ENCODE measurements at places on chromosomes 11 and 22.

- DNase-seq: no peak
These were observed 160.7 kb downstream of the METTL15 start for GRCh38 chr11:28268925-28269324.

GRCh38 chr11:102610200-102610599 is 14.9 kb downstream of the MMP20 start:
- no peak for DNase-seq

DNA sequence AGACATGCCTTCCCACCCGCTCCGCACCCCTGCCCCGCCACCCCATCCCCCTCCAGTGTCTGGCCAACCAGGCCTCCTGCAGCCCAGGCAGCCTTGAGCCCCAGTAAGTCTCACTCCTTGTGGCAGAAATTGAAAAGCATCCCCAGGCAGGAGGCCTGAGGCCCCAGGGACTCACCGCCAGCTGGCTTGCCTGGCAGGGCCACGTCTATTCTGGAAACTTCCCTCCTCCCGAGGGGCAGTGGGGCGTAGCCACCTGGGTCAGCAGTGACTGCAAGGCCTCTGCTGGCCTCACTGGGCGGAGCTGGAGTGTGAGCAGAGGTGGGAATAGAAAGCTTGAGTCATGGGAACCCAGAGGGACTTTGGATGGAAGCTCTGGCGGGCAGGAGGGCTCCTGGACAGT is 26.3 kb downstream of the ANO1 start:
- no peak for DNase-seq

GRCh38 chr11:29405305-29405704 is 611.5 kb downstream of the KCNA4 start:
- DNase-seq: no peak

DNA sequence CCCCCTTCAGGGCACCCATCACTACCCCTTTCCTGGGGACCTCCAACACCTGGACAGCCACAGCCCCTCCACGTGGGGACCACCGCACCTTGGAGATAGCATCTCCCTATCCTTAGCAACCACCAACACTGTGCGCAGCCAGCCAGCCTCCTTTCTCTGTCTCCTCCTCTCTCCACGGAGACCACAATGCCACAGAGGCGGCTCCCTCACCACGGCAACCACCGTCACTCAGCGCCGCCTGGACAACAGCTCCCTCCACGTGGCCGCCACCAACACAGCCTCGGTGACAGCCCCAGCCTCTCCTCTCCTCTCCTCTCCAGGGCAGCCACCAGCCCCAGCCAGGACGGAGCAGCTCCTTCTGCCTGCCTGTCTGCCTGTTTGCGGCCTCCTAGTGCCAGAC is 10.5 kb downstream of the ELFN2 start:
- DNase-seq: no peak

DNA sequence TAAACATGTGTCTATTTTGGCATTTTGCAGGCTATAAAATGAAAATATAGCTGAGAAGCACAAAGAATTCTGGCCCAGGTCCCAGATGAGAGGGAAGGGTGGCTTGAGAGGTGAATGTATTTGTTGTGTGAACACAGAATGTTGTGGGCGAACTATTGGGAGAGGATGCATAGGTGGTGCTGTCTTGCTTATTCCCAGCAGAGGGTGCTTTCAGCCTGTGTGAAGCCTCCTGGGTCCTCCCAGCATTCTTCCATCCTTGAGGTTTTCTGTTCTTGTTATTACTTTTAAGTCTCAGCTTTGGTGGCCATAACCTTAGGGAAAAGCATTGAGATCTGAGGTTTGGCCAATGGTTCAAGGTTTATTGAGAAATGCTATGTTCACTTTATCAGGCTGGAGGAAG is 108.7 kb upstream of the SNX19 start:
- no peak for DNase-seq

GRCh38 chr11:63478896-63479295 is 12.1 kb downstream of the PLAAT5 start:
- peak; percentile 3 for DNase-seq

DNA sequence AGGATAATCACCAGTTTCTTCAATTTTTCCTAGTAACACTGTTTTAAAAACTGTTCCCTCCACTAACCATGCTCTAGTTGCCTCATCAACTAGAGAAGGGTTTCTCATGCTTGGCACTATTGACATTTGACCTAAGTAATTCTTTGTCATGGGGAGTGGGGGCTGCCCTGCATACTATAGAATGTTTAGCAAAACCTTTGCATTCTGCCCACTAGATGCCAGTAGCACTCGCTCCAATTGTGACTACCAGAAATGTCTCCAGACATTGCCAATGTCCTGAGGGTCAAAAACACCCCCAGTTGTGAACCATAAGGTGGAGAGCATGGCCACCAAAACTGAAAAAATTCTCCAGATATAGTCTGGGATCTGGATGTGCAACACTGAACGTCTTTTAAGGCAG is 27.6 kb upstream of the BMAL1 start:
- no peak for DNase-seq

DNA sequence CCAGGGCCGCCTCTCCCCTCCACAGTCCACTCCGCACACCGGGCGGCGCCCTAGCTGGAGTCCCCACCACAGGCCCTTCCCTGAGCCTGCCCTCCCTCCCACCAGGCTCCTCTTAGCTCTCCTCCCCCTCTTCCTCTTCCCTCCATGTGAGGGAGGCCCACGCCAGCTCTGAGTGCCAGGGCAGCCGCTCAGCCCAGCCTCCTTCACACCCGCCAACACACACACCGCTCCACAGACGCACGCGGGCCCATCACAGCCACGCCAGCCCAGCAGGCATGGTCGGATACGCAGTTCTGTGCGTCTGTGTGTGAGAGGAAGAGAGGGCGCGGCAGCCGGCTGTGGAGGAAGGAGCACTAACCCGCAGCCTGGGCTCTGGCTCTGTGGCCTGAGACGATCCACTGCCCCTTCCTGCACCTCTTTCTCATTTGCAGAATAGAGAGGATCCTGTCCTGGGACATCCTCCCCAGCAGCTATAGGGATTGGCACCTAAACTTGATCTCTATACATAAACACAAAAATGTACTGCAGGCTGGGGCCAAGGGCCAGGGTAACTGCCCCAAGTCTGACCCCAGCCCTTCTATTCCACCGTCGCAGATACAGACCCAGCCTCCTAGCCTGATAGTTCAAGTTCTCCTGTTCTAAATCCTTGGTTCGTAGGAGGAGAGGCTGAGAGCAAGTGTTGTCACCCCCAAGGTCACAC is 3.5 kb downstream of the CHRM4 start:
- no peak for DNase-seq

- no peak for DNase-seq
These were observed 12.5 kb downstream of the APBB1 start for GRCh38 chr11:6406370-6406769.

DNA sequence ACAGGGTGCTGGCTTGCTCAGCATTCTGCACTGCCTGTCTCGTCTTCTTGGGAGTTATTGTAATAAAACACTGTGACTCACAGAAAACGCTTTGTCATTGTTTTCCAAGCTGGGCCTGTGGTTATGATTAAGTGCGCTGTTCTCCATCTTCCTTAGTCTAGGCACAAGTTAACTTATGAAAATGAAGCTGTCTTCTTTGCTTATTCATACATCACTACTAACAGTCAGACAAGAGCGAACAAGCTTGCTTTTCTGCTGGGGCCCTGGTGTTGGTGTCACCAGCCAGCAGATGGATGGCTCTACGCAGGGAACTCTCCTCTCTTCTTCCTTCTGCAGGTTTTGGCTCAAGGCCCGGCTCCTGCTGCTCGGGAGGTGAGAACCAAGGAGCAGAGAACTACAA is 380.1 kb upstream of the SYN3 start:
- peak; percentile 37 for DNase-seq

GRCh38 chr22:32999039-32999815 is 59.0 kb downstream of the SYN3 start:
- no peak for DNase-seq

- no peak for DNase-seq
These were observed 13.5 kb upstream of the LRP5 start for GRCh38 chr11:68298659-68299516.

DNA sequence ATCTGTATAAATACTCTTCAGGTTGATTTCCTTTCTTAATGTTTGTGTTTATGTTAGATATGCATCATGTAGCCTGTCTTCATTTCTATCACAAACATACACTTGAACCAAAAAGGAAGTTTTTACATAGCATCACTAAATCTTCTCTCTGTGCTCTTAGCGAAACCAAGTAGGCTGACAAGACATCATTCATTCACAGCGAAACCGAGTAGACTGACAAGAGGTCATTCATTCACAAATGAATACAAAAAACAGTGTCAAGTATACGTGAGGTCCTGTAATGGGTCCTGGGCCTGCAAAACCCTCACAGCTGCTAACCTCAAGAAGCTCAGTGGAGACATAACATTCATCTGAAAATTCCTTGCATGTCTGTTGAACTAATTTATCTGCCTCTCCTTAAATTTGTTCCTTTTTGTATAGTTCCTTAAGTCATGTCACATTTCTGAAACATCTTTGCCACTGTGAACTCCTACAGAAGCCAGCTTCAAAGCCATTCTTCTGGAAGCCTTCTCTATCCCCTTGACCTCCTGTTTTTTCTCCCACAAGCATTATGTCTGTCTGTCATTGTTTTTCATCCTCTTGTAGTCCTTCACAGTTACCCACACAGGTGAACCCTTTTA is 9.8 kb upstream of the HBE1 start:
- DNase-seq: no peak

- DNase-seq: no peak
These were observed 338.0 kb downstream of the AASDHPPT start for GRCh38 chr11:106415510-106415909.

GRCh38 chr22:44328762-44329161 is 16.0 kb upstream of the SHISAL1 start:
- DNase-seq: no peak

DNA sequence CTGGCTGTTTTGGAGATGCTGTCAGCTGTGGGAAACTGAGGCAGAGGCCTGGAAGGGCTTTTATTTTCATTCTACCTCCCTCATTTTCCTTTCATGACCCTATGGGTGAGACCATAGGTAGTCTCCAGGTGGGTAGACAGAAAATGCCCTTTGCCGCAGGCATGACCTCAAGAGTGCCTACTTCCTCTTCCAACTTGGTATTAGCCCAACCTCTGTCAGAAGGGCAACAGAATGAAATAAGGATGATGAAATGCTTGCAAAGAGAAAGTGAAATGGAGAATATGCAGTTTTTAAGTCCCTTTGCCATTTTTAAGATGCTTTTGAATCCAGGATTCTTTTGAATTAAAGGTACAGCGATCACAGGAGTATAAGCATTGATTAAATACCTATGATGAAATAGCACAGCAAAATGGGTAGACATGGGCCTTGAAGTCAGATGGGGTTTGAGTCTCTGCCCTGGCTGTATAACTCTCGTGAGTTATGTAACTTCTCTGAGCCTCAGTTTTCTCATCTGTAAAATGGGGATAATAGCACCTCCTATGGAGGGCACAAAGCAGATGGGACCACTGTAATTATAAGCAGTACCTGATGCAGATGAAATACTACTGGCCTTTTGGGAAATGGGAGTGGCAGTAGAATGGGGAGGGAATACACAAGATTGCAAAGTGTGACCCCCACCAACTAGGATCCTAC is 3.7 kb downstream of the ASPHD2 start:
- DNase-seq: no peak

DNA sequence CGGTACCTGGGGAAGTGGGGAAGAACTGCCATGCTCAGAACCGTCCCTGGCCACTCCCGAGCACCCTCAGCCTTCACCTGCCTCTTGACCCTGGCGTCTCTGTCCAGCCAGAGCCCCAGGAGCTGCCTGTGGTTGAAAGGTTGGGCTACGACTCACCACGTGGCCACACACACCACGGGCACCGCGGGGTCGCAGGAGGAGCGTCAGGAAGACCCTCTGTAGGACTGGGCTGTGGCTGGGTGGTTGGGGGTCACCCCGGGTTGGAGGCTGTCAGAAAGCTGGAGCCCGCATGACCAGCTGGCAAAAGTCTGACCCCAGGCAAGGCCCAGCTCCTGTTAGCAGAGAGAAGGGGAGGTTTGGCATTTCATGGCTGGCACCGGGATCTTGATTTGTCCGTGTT is 11.5 kb downstream of the KRTAP5-5 start:
- no peak for DNase-seq

DNA sequence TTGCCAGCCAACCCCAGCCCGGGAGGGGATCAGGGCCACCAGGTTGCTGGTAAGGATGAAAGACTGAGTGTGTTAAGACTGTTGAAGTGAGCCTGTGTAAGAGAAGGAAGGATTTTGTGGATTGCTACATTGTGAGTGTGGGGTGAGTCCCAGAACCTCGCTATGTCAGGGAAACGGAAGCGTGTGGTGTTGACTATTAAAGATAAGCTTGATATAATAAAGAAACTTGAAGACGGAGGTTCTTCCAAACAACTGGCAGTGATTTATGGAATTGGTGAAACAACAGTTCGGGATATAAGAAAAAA is 627 bp downstream of the JRKL start:
- DNase-seq: no peak

DNA sequence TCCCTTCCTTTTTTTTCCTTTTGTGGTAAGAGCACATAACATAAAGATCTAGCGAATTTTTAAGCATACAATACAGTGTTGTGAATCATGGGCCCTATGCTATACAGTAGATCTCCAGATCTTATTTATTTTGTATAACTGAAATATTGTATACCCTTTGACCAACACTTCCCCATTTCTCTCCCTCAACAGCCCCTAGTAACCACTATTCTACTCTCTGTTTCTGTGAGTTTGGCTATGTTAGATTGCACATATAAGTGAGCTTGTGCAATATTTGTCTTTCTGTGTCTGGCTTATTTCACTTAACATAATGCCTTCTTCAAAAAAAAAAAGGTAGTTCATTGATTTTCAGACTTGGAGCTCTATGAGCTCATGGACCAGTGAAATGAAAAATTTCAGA is 180.5 kb downstream of the C11orf91 start:
- no peak for DNase-seq

DNA sequence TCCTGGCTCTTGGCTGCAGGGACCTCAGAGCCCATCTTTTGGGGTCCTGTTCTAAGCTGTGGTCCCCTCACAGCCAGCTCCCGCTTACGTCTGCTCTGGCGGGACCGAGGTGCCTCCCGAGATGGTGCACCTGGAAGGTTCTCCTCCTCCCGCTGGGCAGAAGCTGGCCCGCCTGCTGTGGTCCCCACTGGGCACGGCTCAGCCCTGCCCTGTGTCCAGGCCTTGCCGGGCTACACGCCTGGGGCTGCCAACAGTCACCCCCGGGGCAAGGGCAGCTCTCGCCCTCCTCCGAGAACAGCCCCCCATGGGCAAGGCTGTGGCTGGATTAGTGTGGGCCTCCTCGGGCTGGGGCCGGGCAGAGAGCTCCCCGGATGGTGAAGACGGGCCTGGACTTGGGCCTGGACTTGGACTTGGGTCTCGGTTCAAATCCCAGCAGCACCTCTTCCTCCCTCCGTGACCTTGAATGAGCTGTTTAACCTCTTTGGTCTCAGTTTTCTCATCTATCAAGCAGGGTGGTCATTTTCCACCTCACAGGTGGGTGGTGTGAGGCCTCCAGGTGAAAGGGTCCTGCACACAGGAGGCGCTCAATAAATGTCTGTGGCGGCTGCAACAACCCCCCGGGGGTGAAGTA is 998 bp downstream of the BAIAP2L2 start:
- no peak for DNase-seq

DNA sequence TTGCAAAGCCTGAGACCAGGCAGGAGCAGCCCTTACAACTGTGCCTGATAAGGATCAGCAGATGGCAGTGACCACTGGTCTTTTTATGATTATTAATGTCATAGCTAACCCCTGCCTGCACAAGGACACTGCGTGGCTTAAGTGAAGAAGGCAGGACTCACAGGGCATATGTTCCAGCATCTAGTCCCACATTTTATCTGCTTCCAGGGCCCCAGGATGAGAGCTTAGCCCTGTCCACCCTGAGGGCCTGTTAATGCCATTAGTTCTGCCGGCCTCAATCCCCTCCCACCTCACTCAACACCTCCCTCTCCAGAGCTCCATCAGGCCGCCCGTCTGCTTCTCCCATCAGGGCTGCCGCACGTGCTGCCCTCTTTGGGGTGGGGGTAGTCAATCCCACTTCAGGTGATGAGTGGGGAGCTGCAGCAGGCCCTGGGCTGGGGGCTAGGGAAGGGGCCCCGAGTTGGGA is 33.1 kb upstream of the TSPAN18 start:
- DNase-seq: no peak
